ENCODE measurements at places on chromosomes 4 and X. TPM values are rescaled to one million over a fixed set of nuclear protein-coding genes. Genes with fewer than 3 reads are reported as not detected.

The LINC00632 gene
- total RNA-seq = 1,334 TPM

The NSG1 gene
- total RNA-seq = 12.2 TPM

The GAGE12H gene
- not detected for total RNA-seq

The SYTL5 gene
- total RNA-seq = not detected

The RTL3 gene
- not detected for total RNA-seq

The TRIM75 gene
- total RNA-seq = not detected

The MAGEA12 gene
- total RNA-seq = not detected

The ETDB gene
- total RNA-seq = not detected

The CDX4 gene
- total RNA-seq = not detected

The XPNPEP2 gene
- total RNA-seq = 6.6 TPM

The STS gene
- 10.1 TPM for total RNA-seq

The GPR34 gene
- 10.3 TPM for total RNA-seq

The CMC4 gene
- total RNA-seq = 3.9 TPM

The LRP2BP gene
- 4.9 TPM for total RNA-seq

The COX7B2 gene
- total RNA-seq = not detected

The SSX1 gene
- not detected for total RNA-seq

The SLC30A9 gene
- 55.1 TPM for total RNA-seq

The TMEM175 gene
- 26.8 TPM for total RNA-seq

The SLC49A3 gene
- 11.4 TPM for total RNA-seq

The C4orf51 gene
- total RNA-seq = not detected

The POU4F2 gene
- total RNA-seq = not detected

The RAB33A gene
- not detected for total RNA-seq

The ABCB7 gene
- 23.5 TPM for total RNA-seq

The COL4A5 gene
- 21.8 TPM for total RNA-seq

The TMEM31 gene
- 1.4 TPM for total RNA-seq

The GRIA3 gene
- total RNA-seq = 7.1 TPM

The TIGD4 gene
- total RNA-seq = 1.6 TPM

The TCEAL5 gene
- 1.0 TPM for total RNA-seq

The TMPRSS11D gene
- not detected for total RNA-seq

The TRAPPC11 gene
- 41.8 TPM for total RNA-seq

The SLC6A14 gene
- 0.18 TPM for total RNA-seq

The TKTL1 gene
- total RNA-seq = 0.18 TPM

The PCDH19 gene
- total RNA-seq = 16.4 TPM

The CSN1S1 gene
- total RNA-seq = not detected

The GLRA3 gene
- total RNA-seq = not detected

The SHISA3 gene
- 12.8 TPM for total RNA-seq

The DDX53 gene
- total RNA-seq = not detected

Data from sciatic nerve (tissue), 2 donors.